HL-60 (cell line): ENCODE measurements at places on chromosomes 12 and 14.

DNA sequence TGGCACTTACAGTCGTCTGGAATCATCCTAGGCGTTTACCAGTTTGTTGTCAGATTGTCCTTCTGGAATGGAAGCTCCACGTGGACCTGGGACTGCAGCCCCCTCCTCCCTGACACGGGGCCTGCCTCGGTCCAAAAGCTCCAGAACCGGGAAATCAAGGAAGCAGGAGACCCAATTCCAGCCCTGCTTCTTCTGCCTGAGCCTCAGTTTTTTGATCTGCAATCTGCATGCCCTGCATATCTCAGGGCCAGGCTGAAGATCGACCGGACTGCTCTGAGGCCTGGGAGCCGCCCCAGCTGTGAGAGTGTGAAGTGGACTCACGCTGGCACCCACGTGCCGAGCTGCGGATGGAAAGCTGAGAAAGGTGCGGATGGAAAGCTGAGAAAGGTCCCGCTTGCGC, 98.6 kb downstream of the SETD3 start:
- DNase-seq: no peak

DNA sequence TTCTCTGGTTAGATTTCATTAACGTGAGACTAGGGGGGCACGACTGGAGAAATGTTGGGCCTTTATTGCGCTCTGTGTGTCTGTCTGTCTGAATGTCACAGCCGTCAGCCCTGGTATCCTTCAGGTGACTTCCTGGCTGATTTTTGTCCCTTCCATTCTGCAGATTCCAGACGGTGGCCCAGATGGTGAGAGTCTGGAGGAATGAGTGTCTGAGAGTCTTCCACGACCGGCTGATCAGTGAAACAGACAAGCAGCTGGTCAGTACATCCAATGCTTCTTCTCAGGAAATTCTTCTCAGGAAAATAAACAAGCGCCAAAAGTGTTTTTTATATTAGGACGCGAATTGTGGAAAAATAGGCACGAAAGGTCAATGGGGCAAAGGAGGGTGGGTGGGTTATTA, 93.5 kb downstream of the CCDC92 start:
- DNase-seq: no peak

DNA sequence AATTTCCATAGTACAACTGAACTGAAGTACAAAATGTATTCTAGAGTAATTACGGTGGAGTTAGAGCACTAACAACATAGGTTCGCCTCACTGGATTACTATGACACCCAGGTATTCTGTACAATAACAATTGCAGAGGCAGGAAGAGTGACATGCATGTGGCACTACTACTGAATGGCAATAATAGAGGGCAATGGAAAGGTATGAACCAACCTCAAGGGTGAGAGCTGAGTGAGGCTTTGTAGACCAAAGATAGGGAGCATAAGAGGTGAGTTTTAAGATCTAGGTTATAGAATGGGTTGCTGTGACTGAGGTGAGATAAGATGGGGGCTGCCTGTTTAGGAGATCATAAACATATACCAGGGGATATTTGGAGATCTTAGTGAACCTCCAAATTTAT, 343.1 kb downstream of the PCNX1 start:
- DNase-seq: no peak

DNA sequence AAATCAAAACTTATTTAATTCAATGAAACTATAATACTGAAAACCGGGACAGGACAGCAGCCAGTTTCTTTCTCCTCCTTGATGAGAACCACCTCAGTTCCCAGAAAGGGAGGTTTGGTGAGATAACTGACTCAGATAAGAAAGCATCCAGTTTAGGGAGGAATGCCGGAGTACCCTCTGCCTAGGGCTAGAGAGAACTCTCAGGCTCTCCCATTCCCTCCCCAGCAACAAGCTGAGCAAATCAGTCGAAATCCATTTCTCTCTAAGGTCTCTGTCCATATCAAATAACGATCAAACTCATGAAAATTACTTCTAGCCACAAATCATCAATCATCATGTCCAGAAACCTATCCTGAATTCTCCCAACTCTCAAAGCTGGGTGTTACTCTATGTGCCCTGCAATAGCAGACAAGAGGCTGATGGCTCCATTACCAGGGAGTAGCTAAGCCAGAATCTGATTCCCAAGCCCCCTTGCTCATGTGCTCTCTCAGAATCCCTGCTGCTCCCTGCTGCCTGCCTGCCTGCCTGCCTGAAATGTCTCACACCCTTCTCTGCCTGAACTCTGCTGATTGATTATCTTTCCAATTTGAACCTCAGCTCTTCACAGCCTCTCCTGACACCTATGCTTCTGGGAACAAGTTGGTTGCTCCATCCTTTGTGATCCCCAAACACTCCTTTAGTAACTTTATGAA, 49.4 kb downstream of the SLC25A47 start:
- no peak for DNase-seq

DNA sequence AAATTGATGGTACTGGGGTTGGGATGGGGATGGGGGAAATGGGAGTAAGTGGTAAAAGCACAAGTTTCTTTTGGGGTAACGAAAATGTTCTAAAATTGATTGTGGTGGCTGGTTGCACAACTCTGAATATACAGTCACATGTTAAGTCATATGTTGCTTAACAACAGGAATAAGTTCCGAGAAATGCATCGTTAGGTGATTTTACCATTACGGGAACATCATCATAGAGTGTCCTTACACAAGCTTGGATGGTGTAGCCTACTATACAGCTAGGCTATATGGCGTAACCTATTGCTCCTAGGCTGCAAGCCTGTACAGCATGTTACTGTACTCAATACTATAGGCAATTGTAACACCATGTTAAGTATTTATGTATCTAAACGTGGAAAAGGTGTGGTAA, 31.0 kb downstream of the ITGA7 start:
- peak; percentile 36 for DNase-seq

DNA sequence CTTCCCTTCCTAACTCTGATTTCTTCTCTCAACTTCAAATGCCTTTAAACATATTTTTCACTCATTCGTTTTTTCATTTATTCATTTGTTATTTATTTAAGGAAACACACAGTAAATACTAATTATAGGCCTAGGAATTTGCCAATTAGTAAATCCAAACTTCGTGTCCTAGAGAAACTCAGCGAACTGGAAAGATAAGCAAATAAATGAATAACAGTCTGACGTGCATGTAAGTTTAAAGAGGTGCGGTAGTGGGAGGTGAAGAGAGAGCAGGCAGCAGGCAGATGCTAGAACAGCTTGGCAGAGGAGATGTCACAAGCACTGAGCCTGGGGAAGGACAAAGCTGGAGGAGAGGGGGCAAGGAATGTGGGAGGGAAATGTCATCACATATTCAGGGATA, 228.2 kb downstream of the DPY19L2 start:
- no peak for DNase-seq

DNA sequence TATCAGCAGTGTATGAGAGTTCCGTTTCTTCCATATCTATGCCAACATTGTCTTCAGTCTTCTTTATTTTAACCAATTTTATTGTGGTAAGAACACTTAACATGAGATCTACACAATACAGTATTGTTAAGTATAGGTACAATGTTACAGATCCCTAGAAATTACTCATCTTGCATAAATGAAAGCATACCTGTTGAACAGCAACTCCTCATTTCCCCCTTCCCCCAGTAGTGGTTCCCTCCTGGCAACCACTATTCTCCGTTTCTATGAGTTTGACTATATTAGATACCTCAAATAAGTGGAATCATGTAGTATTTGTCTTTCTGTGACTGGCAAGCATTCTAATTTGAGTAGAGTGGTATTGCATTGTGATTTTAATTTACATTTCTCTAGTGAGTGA, 150.5 kb downstream of the CRADD start:
- DNase-seq: no peak

DNA sequence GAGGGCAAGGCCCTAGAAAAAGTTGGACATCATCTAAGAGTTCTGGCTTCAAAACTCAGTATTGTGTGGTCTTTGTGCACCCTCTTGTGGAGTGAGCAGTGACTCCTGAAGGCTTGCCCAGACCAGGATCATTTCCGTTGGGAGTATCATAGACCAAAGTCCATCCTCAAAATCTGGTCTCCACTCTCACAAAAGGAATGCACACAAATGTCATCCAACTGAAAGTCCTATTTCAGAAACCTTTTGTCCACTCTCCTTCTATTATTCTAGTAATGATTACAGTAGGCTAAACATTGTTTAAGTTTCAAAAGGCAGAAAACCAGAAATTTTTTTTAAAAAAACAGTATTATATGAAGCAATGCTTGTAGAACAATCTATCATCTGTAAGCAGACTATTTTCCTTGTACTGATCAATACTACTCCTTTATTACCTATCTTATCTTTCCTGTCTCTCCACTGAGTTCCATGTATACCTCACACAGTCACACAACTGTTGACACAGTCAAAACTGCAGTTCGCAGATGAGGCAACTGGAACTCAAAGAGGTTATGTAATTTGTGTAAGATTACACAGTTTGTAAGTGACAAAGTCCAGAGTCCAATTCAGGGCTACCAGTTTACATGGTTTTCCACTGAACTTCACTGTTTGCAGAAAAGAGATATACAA, 41.4 kb downstream of the COX16 start:
- no peak for DNase-seq

DNA sequence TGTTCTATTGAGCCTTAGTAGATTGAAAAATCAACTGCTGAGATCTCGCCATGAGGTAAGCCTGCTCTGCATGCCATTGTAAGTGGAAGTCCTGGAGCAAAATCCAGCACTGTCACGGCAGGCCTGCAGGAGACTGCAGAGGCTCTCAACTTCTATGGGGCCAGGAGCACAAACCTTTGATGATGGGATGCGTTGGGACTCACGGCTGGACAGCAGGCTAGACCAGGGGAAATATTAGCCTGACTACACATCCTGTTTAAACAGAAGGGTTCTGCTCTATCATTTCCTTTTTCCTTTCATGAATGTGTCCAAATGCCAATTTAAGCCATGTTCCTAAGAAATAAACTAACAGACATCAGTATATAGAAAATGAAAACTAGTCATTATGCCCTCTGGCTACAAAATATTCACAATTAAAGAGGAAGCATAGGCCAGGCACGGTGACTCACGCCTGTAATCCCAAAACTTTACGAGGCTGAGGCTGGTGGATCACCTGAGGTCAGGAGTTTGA, 33.9 kb upstream of the RASSF8 start:
- no peak for DNase-seq

DNA sequence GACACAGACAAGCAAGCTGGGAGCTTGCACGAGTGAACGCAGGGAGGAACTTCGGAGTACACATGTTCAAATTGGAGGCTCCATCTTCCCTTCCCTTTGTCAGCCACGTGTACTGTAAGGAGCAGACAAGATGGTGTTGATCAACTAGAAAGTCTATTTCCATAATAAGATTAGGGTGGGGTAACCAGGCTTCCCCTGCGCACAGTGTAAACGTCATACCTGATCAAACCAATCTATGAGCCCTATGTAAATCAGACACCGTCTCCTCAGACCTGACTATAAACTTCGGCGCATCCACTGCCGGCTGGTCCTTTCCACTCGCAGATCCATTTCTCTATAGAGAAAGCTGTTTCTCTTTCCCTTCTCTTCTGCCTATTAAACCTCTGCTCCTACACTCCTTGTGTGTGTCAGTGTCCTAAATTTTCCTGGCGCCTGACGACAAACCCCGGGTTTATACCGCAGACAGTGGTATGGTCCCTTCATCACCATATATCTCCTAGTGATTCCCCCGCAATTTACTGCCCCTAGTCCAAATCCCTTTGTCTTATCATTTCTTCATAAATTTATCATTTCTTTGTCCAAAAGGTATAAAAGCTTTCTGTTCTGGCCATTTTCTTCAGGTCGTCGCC, 7.5 kb upstream of the ETFBKMT start:
- no peak for DNase-seq

DNA sequence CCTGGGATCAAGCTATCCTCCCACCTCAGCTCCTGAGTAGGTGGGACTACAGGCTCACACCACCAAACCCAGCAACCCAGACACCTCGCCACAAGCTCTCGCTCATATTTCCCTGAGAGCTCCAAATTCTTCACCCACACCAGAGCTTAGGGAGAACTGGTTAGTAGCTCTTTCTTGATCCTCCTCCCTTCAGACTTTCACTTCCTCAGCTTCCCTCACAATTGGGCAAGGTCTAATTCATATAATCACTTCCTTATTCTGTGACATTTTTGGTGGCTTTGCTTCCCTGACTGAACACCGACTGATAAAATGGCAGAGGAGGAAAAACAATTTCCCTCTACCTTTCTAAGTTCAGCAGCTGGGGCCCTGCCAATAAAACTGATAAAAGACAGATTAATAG, 88.5 kb downstream of the GXYLT1 start:
- peak; percentile 66 for DNase-seq

DNA sequence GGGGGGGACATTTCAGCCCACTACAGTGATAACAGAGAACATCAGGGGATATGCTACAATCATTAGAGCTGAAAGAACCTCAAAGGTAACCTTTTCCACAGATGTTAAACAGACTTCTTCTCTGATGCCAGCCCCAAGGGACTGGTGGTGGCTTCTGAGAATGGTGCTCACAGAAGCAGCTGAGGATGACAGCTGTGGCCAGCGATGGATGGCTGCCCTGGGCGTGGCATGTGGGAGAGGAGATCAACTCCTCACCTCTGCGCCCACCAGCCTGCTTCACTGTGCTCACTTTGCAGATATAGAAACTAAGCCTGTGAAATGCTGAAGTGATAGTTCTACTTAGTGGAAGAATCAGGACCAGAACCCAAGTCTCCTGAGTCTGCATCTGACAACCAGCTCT, 33.0 kb downstream of the FOXN3 start:
- no peak for DNase-seq

DNA sequence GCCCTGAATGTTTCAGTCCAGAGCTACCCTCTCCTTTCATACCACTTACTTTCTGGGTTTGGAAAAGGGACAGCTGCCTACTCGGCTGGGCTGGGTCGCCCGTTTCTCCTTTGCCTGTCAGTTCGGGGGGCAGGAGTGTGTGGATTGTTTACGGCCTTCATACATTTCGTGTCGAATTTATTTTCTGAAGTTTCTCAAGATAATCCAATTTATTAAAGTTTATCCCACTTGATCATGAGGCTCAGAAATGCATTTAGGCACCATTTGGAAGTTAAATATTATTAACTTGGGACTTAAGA, 608 bp downstream of the ZNF410 start:
- no peak for DNase-seq

DNA sequence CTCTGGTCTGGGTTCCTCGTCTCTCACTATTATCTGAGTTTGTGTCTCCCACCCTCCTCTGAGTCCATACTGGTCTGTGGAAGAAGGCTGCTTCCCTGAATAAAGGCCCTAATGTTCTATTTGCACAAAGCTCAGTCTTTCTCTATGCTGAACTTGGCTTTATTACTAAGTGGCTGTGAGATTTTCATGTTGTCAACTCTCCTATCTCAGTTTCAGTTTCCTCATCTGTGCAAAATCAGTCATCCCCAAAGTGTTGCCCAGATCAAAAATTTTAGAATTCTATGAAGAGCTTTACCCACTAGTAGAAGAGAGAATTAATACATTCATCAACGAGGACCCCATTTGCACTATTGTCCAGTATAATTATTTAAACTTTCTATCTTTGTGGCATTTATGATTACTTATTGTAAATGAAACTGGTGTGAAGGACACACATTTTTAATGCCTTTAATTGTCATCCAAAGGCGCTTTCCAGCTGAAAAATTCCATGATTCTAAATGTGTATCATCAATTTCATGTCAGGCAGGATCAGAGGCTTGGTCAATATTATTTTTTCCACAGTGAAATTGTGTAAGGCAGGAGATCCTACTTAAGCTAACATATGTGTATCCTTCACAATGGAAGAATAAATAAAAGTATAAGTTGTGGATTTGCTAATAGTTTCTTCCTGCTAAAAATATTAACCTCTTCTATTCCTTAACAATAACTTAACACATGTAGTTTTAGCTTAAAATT, 79.1 kb upstream of the EEA1 start:
- no peak for DNase-seq

GRCh38 chr12:99495799-99496198, 151.8 kb upstream of the GARIN6 start:
- DNase-seq: no peak
